ENCODE measurements at places on chromosomes 1 and 21.

DNA sequence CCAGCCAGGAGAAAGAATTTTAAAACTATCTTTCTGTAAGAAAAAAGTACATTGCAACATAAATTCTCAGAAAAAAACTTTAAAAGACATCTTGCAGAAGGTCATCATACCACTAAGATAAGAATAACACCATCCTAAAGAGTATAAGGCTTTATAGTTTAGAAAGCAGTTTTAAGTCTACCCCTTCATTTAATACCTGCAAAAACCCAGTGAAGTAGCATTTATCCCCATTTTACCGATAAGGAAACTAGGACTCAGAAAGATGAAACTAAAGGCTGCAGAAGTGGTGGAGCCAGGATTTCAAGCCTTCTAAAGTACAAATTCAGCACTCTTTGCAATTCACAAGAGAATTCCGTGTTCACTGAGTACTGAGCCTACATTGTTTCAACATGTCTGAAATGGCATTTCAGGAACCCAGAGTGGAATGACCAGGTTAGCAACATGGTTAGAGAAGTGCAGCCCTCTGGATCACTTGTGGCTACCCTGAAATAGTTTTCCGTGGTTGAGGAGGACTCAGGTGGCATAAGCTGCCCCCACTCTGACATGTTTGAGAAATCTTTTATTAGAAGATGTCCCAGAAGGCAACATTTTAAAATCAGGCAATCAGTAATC, 6.7 kb downstream of the MYCL start:
- no peak for DNase-seq

- DNase-seq: peak; percentile 35
These were observed at the start of gene MYOM3 for GRCh38 chr1:24111996-24112779. Gene MYOM3 (minus strand): TSS chr1:24112135. CDS start chr1:24108636, 3,499 bp downstream.

DNA sequence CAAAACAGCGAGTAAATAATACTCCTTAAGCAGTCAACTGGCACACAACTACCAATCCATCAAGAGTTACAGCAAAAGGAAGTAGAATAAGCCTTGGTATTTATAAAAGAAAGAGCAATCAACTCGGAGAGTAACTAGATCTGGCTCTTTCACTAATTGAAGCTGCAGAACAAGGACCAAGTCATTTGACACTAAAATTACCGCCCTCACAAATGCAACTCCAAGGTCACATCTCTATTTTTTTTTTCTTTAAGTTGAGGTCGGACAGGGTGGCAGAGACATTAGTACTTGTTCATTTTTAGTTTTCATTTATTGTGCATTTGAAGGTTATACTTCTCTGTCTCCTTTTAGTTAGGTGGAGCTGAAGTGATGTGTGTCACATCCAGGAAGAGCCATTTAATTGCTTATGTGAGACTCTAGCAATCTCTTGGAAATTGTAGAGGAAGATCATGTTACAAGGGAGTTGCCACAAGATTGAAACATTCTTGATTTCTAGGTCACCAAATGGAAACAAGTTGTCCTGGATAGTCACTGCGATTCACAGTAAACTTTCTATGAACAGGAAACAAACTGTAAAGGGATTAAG, 138.1 kb upstream of the ADAMTS5 start:
- DNase-seq: no peak

DNA sequence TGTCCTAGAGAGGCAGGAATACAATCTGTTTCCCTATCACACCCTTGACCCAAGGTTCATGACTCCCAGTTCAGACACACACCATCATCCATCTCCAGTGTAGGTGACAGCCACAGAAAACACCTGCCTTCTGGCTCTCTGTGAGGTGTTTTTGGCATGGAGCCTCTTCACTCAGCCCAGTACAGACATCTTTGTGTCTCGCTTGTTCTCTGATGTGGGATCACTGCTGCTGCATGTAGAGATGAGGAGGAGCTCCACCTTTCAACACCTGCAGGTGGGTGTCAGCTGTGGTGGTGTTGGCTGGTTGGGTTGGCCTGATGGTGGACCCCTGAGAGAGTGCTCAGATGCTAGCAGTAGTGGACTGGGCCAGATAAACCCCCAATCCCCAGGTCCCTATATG, 916.7 kb upstream of the B3GALT2 start:
- DNase-seq: no peak

DNA sequence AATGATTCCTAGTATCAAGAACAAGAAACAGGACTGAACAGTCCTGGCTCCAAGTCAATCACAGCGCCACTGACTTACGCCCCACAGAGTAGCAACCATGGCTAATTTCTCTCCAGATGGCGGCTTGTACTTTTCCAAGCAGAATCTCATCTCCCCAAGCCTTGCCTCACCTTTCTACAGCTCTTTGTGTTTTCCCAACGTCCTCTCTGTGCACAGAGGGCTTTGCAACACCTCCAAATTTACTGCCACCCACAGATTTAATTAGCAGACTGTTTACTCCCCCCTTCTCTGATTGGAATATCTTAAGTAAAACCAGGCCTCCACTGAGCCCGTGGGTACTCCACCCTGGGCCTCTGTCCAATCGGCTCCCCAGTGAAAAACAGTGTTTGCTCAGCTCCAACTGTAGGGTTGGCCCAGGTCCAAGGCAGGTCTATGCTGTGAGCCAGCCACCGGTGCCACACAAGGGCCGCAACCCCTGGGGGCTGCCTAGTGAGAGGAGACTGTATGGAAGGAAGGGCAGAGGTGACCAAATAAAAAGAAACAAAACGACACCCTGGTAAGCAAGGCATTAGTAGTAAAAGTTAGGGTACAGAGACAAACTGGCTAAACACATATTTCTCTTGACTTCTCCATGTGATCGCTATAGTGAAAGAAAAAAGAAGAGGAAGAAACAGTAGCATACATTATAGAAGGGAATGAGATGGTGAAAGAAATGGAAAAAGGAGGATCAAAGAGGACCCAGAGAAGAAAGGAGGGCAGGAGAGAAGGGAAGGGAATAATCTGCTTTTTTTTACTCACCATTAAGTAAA, 128.4 kb upstream of the SOD1 start:
- DNase-seq: no peak

GRCh38 chr1:114495486-114495885, 15.5 kb downstream of the TRIM33 start:
- DNase-seq: no peak

GRCh38 chr1:48263041-48263440, 40.5 kb downstream of the SLC5A9 start:
- DNase-seq: no peak
